NCI-H1417 treated with DMSO at 0.1 percent for 48 hours (cell line): ENCODE measurements at places on chromosomes 1 and 21.

- no peak for DNase-seq
These were observed 351.4 kb downstream of the NUF2 start for GRCh38 chr1:163672976-163673758.

DNA sequence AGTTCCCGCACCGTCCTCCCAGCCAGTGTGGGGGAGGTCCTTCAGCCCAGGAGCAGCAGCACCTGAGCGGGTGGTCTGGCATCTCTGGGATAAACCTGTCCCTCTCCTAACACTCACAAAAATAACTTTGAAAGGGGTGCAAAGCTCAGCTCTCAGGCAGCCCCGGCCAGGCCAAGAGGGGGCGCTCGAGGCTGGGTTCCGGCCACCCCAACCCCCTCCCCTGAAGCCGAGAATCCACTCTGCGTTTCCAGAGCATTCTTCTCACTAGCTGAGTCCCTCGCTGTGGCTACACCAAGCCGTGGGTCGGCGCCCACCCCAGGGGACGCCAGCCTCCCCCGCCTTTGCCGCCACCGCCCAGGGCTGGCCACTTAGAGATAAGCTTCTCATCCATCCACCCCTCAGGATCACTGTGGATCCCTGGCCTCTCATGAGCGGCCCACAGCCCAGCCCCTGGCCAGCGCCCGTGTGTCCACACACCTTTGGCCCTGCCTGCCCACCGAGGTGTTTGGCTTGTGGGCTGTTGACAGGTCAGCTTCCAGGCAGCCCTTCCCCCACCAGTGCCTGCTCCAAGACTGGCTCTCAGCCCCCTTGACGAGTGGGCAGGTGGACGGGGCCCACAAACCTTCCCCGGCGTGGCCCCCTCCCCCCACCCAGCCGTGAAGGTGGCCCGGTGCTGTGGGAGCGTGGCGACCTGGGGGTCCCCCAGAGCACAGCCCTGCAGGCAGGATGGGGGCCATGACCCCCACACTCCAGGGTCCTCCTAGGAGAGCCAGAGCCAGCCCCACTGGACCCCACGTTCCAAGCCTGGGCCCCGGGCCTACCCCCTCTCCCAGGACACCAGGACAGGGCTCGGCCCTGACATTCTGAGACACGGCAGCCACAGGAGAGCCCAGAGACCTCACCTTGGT, 1.9 kb downstream of the FTCD start:
- no peak for DNase-seq

- DNase-seq: no peak
These were observed 96.5 kb downstream of the ATP1B1 start for GRCh38 chr1:169202791-169203665.

DNA sequence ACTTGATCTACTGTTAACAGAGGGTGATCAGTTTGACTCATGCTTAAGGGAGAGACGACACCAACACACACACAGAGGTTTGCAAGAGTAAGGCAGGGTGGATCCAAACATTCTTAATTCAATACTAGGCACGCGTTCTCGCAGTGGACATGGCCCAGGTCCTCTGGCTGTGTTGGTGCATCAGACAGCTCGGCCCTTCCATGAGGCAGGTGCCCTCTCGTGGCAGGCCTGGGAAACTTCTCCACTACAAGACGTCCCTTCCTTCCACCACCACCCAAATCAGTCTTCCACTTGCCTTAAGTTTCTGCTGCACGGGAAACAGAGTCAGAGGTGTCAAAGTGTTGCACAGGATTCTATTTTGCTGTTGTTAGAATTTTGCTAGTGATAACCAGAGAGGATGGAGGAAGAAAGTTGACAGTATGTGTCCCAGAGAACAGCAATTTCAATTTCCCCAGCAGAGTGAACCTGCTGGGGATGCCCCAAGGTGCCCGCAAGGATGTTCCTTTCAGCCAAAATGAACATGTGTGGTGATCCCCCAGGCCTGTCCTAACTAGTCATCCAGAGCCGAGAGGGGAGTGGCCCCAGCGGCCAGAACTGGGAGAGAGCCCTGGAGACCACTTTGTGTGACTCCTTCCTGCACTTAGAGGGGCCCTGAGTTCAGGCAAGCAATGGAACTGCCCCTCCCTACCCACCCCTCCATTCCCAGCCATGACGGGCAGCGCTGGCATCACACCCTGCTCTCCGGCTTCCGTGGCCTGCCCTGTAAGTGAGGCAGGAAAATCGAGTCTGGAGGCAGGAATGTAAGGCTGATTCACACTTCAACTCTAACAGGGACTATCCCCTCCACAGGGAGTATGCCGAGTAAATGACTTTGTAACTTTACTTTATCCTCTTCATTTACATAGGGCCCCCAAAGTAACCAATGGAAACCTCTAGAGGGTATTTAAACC, 34.8 kb downstream of the MX1 start:
- no peak for DNase-seq

GRCh38 chr1:81752840-81753239, 47.9 kb upstream of the ADGRL2 start:
- no peak for DNase-seq

- DNase-seq: no peak
These were observed 19.4 kb upstream of the SLAMF6 start for GRCh38 chr1:160542303-160542945.

DNA sequence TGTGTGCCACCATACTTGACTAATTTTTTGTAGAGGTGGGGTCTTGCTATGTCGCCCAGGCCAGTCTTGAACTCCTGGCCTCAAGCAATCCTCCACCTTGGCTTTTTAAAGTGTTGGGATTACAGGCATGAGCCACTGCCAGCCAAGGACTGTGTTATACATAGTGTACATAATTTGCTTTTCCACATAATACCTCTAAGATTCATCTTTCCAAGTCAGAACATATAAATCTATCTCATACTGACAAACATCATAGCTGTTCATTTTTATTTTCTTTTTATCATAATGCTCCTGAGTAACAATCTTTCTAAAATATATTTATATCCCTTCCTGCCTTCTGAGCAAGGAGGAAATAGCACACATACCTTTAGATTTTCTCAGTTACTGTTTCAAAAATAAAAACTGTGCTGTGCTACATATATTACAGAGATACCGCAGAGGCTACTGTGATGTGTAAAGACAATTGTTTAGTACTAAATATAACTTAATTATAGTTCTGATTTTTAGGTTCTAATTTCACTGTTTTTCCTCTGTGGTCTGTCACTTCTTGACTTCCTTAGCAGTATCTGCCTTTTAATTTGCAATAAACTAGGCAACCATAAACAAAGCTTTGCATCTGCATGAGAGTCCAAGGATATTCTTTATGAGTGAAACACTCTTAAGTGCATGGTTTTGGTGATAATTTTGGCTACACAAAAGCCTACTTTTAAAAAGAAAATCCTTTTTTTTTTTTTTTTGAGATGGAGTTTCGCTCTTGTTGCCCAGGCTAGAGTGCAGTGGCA, 59.3 kb downstream of the EYA3 start:
- DNase-seq: no peak

DNA sequence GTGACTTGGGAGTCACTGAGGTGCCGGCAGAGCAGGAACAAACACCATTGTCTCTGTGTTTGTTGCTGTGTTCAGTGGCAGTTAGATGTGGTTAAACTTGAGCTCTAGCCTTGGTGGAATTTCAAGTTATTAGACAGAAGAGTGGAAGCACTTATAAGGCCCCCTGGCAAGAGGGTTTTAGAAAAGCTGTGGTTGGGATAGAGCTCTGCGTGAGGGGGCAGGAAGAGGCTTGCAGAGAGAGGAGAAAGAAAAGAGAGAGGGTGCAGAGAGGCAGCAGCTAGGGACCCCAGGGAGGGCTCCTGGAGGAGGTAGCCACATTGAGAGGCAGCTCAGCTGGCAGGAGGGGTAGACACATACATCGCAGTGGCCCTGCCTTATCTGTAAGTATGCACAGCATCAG, 128.2 kb downstream of the GALNT2 start:
- DNase-seq: no peak

DNA sequence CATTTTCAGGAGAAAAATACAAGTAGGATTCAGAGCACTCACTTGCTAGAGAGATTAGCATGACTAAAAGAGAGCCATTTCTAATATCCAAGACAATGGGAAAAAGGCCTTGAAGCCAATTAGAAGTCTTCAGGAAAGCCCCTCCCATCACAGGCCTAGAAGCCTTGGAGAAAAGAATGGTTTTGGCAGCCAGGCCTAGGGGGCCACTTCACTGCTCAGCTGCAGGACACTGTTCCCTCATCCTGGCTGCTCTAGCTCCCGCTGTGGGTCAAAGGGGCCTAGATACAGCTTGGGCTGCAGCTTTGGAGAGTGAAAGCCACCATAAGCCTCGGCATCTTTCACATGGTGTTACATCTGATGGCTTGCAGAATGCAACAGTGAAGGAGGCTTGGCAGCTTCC, 62.8 kb downstream of the RGS4 start:
- no peak for DNase-seq

DNA sequence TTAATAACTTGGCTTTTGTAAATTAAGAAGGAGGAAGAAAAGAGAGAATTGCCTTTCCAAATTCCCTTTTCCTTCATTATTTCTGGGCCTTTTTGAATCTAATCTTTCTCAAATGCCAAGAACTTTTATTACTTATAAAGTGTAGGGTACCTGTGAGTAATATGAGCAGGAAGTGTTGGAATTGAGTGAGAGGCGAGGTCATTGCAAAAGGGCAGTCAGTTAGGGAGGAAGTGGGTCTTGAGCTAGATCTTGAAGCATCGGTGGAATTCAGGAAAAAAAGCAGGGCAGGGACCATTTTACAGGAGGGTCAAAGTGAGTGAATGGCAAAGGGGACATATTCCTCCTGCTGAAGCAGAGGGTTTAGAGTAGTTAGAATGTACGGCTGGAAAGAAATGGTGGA, 23.4 kb downstream of the DDI2 start:
- no peak for DNase-seq

DNA sequence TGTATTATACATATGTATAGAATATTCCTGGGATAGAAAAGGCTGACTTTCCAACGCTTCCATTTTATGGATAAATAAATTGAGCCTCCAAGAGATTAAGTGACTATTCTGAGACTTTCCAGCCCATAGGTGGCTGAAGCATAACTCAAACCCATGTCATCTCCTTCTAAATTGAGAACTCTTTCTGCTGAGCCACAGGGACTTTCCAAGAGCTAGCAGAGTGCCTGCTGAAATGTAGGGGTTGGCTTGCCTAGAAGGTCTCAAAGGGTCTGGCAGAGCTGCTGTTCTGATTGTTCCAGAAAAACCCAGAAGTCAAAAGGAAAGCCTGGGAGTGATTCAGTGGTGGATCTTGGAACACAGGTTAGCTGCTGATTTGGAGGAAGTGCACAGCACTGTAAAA, 146.4 kb upstream of the BEND5 start:
- no peak for DNase-seq

GRCh38 chr1:163414778-163415177, 93.0 kb downstream of the NUF2 start:
- DNase-seq: no peak

GRCh38 chr1:20589331-20590278, 708 bp downstream of the CDA start:
- no peak for DNase-seq

GRCh38 chr1:26278724-26279455, 996 bp upstream of the SH3BGRL3 start:
- DNase-seq: no peak

DNA sequence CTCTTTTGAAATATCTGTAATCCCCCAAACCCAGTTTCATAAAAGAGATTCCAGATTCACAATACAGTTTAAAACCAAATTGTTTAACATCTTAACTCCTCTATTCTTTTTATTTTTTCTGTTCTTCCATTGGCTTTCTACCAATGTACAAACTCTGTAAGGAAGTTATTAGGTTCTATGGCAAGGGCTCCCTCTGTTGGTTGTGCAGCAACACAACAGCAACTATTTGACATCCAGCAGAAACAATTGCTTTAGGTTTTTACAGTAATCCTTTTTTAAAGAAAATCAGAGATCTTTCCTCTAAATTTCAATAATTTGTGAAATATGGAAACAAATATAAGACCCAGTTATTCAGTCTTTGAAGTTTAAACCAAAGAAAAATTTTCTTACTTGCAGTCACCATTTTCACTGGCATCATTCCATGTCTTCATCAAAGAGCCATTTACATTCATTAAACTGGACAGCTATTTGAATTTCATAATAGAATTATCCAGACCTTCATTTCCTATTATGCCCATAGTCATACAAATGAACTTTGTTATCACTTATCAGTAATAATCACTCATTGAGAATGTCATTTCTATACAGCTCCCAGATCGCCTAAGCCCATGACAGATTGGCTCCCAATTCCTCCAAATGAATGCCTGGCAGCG, 46.5 kb upstream of the RNF11 start:
- no peak for DNase-seq
